ENCODE measurements at places on chromosomes 16 and 17.

- DNase-seq = no peak
These were observed 46.0 kb downstream of the TNRC6A start for GRCh38 chr16:24775455-24775854.

- DNase-seq = no peak
These were observed 15.4 kb downstream of the ABCA10 start for GRCh38 chr17:69213059-69213813.

- DNase-seq = no peak
These were observed 579.1 kb downstream of the CDH13 start for GRCh38 chr16:83205896-83206295.

DNA sequence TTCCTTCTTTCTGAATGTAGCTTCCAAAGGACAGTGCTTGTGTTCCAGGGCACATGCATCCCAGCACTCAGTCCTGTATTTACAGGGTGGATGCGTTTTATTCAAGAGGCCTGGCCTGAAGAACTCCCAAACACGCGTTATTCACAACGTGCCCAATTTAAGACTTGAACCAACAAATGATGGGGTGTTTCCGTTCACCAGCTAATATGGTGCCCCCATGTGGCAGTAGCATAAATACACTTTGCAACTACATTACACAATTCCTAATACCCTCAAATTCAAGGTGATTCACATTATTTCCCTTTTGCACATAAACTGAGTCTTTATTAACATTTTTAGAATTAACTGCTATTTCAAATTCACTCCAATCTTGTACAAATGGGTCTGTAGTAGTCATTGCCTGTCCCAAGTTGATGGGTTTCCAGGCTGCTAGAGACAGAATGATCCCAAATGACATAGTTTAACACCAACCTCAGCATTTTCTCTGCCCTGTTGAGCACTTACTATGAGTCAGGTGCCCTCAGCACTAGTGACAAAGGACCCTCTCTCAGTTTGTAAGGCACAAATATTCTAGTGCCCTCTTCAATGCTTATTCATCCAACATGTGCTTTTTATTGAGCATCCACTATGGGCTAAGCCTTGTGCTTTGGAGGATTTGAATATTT is 26.9 kb downstream of the HSD17B2 start:
- DNase-seq = peak; percentile 7

DNA sequence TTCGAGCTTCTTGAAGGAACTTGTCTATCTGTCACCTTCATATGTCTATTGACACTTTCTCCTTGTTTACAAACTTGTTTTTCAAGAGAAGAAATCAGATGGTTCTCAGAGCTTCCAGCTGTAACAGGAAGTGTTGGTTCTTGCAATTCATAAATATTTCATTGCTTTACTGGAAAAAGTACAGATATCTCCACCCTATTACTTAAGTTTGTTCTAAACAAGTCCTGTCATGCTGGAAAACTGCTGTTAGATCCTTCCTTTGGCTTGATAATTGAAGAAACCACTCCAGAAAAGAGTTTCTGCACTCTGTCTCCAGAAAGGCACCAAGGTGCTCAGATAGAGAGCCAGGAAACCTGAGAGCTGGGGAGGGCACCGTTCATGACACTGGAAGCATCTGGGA is 181.6 kb downstream of the DNAH9 start:
- DNase-seq = no peak

DNA sequence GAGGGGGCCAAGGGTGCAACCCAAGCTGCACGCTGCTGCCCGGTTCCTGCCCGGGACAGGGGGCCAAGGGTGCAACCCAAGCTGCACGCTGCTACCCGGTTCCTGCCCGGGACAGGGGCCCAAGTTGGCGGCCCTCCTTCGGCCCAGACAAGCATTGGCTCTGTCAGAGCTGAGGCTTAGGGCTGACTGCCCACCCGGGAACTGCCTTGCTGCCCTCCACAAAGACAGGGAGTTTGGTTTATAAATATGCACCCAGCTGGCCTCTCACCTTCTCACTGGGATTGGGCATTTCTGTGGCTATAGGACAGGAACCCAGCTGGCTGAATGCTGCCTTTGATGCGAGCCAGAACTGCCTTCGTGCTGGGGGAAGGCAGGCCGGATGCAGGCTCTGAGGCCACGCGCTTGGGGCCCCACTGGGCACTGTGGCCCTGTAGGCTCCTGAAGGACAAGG is 105.7 kb downstream of the IRX5 start:
- DNase-seq = no peak

- DNase-seq = no peak
These were observed 39.7 kb downstream of the USP10 start for GRCh38 chr16:84739349-84740124.

DNA sequence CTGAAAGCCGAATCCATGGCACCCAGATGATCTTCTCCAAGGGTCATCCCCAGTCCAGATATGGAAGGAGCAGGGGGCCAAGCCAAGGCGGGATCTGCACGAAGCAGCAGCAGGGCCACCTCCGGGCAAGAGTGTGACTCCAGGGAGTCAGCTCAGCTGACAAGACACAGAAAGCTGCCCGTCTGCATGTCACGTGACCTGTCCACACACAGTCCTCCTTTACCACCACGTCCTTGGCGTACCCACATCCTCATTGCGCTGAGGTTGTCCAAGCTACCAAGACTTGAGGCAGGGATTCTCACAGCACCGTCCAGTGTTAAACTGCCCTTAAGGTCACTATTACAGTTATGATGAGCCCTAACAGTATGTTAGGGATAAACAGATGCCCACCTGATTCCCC is 11.3 kb upstream of the CYTH1 start:
- DNase-seq = no peak

DNA sequence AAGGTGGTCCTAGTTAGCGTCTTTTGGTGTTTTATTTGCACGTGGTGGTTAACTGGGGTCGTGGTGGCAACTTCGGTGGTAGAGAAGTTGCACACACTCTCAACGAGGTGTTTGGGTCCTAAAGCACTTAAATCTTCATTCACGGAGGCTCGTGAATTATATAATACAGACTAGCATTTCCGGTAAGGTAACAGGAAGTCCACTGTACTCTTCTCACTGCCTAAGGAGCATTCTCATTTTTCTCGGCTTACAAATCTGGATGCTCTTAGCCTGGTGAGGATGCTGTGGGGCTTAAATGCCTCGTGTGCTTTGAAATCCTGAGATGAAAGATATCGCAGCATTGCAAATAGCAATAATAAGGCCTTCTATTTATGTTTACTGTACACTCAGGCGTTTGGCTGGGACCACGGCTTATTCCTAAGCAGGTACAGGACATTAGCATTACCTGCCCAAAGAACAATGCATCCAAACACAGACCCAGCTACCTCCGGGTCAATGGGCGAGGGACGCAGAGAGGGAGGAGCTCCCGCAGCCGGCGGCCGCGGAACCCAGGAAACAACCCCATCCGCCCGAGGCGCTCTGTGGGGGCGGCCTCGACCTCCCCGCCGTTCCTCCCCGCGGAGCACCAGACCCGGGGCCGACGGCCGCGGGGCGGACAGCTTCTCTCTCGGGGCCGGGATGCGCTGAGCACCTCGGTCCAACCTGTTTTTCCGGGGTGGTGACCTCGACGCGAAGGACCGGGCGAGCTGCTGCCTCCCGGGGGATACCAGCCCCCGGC is 856 bp downstream of the DNAJA2 start:
- no peak for DNase-seq

DNA sequence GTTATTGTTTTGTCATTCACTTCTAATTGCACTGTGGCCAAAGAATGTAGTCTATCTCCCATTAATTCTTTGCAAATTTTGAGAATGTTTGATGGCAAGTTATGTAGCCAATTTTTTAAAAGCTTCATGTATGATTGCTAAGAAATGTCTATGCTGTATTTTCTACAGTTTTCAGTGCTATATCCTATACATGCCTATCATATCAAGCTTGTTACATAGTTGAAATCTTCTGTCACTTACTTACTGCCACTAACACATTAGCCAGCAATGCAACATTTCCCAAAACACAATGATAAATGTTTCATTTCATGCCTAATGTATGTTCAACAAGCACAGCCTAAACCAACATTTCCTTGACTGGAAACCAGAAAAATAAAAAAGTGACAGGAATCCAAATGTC is 292.4 kb upstream of the AXIN2 start:
- DNase-seq = no peak

GRCh38 chr17:36808180-36808661 is 129.1 kb upstream of the LHX1 start:
- no peak for DNase-seq

DNA sequence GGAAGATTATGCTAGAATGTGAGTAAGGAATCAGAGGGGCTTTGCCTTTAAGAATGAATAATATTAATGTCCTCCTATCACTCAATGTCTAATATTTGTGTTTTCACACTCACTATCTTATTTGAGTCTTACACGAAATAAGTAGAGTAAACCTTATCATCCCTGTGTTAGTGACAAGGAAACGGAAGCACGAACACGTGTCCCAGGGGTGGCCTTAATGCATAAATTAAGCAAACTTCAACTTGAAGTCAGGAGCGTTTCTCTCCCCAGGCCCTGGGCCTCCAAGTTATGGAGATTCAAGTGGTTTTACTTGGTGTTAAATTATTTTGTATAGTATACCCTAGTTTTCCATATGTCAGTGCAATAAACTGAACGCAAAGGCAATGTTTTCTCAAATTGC is 96.0 kb downstream of the WDR59 start:
- no peak for DNase-seq

DNA sequence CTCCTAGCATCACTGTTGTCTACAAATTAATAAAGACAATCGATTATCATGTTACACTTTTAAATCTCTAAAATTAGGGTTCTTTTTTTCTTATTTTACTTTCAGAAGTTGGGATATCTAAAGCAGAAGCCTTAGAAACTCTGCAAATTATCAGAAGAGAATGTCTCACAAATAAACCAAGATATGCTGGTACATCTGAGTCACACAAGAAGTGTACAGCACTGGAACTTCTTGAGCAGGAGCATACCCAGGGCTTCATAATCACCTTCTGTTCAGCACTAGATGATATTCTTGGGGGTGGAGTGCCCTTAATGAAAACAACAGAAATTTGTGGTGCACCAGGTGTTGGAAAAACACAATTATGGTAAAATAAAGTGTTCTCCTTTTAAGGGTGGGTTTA is 2.4 kb downstream of the RAD51C start:
- DNase-seq = no peak

- no peak for DNase-seq
These were observed 10.2 kb upstream of the RSKR start for GRCh38 chr17:28624148-28624547.

DNA sequence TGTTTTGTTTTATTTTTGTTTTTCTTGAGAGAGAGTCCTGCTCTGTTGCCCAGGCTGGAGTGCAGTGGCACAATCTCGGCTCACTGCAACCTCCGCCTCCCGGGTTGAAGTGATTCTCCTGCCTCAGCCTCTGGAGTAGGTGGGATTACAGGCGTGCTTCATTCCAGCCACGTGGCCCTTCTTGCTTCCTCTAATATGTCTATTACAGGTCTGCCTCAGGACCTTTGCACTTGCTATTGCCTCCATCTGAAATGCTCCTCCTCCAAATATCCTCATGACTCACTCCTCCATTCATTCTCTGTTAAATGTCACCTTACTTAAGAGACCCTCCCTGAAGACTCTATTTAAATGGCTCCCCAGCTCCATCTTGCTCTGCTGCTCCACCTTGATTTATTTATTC is 39.0 kb downstream of the LYRM9 start:
- DNase-seq = no peak

DNA sequence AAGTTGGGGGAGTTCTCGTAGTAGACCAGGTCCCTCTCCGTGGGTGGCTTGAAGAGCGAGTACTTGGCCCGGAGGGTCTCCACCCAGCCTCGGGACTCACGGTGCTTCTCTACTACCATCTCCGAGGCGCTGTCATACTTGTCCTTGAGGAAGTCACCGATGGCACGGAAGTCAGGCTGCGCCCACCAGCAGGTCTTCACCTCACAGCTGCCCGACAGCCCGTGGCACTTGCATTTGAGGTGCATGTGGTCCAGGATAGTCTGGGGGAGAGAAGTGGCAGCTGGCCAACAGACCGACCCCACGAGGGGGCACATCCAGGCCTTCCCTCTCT is 50.0 kb downstream of the WNT3 start:
- no peak for DNase-seq

GRCh38 chr16:31131841-31132271 is 3.7 kb downstream of the PRSS8 start:
- DNase-seq = no peak

GRCh38 chr16:11094075-11094856 is 149.9 kb downstream of the CLEC16A start:
- no peak for DNase-seq

DNA sequence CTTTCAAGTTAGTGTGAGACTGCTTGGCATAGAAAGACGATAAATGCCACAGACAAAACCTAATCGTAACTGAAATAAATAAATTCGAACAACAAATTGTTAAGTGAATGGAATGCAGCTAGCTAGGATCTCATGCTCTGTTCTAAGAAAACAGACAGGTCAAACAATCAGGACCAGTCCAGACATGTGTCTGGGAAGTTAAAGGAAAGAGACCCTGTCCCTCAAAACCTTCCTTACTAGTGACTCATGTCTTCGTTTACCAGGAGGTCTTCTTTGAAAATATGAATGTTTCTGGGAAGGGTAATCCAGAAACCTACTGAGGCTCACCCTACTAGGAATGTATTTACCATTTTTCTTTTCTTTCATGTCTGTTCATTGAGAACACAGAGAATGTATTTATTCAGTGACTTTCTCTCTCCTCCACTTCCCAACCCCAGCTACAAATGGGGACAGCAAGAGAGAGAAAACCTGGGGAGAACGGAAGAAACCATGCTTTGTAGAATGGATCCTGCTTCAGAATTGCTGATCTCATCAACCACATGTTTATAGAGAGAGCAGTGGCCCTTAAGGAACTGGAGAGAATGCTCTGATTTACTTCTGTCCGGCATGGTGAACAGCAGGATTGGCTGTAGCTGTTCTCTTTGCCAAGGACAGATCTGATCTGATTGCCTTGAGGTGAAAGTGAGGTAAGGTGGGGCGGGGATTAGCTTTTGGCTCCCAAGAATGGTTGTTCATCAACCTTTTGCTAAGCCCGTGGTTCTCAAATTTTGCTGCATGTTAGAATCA is 39.4 kb upstream of the DHX8 start:
- DNase-seq = no peak

GRCh38 chr17:34369571-34369970 is 6.5 kb upstream of the CCL1 start:
- DNase-seq = no peak

DNA sequence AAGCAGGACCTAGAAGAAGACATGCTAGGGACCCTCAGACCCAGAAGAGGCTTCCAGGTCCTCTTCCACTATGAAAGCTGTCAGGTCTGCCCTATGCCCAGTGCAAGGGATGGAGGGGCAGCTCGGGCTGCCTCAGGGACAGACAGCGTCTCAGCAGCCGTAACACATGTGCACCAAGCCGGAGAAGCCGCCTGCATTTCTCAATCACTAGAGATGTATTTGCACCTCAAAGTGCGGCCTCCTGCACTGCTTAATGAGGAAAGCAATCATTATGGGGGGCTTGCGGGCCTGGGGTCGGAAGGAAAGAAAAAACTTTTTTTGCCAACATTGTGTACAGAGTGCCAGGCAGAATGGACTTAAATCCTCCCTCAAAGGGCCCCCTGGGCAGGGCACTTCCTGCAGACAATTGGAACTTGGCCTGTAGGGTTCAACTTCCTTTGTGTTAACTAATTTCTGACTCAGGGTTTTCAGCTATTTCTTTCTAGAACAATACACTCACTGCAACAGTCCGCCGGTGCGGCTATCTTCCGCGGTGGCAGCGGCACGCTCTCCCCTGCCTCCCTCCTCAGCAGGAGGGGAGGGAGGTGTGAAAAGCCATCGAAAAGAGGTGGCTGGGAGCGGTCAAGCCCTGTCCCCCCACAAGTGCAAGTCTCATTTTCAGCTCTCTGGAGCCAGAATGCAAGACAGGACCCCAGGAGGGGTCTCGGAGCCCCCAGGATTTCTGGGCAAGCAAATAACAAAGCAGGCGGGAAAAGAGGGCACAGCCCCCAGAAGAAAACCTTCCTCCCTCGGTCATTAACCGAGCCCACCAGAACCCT is 101.2 kb downstream of the ZNF423 start:
- no peak for DNase-seq

All from iPS DF 6.9 (cell line).